GM23338 (cell line): ENCODE measurements at places on chromosomes 7 and 10. TPM values are rescaled to one million over a fixed set of nuclear protein-coding genes. Genes with fewer than 3 reads are reported as not detected.
A peak's percentile ranks its signal among the peaks of the same experiment; 100 is the strongest.

Gene GJD4
- total RNA-seq = 0.35 TPM in 1 of 2 replicates, not detected in the other

Gene OR2A2
- total RNA-seq = not detected in 2 replicates

Gene ZNF503
- total RNA-seq = 0.04 TPM in 1 of 2 replicates, not detected in the other

Gene DPP6
- total RNA-seq = not detected in 2 replicates

Gene ZFAND2A
- total RNA-seq = 14.4 and 15.3 TPM in 2 replicates

GRCh38 chr7:390761-391410, 100.9 kb downstream of the FOXL3 start:
- DNase-seq = no peak

DNA sequence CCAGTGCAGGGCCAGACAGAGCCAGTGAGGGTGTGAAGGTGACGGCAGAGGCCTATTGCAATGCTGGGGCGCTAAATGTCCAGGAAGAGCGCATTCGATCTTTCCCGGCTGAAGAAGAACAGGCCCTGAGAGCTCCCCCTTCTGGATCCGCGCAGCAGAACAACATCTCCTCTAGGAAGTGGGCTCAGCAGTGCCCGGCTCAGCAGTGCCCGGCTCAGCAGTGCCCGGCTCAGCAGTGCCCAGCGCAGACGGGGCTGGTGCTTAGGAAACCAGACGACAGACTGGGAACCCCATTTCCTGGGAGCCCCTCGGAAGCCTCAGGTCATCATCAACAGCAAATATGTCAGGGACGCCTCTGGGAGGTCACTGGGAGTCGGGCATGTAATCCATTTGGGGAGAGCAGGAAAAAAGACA, 4.7 kb upstream of the NOS3 start:
- peak; percentile 91 for DNase-seq

- no peak for DNase-seq
These were observed 303.1 kb downstream of the FZD1 start for GRCh38 chr7:91567081-91568012.

GRCh38 chr10:4643471-4643870, 182.5 kb upstream of the AKR1E2 start:
- no peak for DNase-seq

DNA sequence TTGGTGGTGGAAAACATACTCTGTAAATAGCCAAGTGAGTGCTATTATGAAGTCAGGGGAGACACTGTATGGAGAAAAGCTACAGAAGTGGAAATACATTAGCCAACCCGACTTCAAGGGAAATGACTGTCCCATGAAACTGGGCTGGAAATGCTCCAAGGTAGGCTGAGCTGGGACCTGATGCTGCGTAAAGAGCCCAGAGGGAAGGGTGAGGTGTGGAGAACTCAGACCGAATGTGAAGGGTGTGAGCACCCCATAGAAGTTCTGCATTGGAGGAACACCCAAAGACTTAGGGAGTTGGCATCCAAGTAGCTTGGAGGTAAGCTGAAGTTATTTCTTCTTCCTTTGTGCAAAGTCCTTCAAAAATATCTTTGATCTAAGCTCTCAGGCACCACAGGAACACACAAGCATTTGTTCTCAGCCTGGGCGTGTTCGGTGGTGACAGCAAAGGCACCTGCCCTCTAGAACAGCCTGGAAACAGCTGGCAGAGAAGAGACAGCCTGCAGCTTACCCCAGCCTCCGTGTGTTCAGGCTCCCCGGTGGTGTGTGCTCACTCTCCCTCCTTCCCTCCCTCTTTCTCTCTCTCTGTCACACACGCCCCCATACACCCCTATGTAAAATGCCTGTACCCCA, 19.1 kb upstream of the GJD4 start:
- no peak for DNase-seq

DNA sequence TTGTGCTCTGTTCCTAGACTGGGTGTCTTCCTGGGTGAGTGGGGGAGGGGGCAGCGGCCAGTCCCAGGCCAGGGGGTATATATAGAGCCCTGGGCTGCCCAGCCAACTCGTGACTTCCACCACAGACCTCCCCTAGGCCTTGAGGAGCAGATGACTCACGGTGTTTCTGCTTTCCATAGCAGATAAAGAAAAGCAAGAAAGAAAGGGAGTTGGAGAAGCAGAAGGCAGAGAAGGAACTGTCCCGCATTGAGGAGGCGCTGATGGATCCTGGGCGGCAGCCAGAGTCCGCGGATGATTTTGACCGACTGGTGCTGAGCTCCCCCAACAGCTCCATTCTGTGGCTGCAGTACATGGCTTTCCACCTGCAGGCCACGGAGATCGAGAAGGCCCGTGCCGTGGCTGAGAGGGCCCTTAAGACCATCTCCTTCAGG, 10.1 kb downstream of the CALHM2 start:
- DNase-seq = no peak

DNA sequence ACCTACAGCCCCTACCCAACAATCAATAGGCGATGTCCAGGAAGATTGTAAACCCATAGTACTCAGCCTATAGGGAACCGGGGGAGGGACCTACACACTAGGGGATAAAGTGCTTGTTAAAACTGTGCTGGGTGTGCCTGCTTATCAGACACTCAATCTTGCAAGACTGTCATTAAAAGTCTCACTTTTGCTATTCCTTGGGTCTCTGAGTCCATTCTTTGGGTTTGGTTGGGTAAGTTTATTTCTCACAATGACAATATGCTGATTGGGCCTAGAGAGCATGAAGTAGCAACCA, 45.6 kb downstream of the PTPRE start:
- DNase-seq = no peak

DNA sequence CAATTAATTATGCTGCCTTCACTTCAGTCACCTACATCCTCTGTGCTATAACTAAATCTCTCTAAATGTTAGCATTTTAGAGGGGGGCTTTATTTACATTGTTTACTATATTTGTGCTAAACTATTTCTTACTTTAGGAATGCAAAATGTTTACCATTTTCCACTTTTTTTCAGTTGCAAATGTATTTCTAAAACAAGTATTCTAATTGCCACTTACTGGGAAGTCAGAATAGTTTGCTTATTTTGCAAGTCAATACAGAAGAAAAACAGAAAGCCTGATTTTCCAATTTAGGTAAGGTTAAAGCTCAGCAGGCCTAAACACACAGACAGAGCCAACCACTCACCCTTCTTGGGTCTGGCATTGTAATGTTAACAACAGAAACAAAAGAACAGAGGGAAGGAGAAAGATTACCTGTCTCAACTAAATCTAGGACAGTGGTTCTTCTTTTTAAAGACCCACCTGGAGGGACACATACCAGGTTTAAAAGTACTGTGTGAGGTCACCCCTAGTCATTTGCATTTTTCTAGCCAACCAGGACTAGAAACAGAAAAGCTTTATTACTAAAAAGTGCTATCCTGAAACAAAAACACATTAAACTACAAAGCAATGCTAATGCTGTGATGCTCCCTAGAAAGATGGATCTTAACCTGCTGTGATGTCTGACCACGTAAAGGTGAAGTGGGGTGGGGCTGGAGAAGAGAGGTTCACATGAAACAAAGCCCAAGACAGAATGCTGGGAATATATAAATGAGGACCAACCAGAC, 178.2 kb downstream of the SLC25A13 start:
- peak; percentile 94 for DNase-seq

DNA sequence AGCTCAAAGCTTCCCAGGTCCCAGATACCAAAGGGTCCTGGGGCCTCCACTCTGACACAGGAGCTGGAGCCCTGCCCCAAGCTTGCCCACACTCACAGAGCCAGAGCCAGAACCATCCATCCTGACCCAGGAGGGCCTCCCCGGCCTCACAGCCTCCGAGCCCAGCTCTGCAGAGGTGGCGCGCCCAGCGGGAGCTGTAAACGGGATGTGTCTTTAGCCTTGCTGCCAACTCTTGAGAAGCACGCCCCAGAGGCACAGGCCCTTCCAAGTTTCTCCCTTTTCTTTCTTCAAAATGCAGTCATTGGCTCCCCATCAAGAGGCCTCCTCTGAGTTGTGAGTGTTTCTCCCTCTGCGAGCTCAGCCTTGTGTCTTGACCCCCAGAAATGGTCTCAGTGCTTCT, 75.0 kb downstream of the PDGFA start:
- DNase-seq = no peak

- no peak for DNase-seq
These were observed 62.1 kb upstream of the PRKAR2B start for GRCh38 chr7:106982415-106982814.

GRCh38 chr7:44186736-44187135, 2.5 kb downstream of the GCK start:
- DNase-seq = no peak

DNA sequence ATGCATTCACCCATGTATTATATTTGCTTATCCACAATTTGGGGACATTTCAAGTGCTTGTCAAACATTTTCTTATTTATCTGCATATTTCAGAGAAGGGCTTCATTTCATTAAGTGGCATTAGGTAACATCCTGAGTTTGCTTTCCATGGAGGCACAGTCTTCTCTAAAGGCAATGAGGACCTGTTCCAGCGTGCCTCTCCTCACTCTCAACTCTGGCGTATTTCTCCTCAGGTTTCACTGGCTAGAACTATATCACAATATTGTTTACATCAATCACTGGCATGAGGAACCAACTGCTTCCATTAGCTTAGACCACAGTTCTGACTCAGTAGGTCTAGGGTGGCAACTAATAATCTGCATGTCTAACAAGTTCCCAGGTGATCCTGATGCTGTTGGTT, 177.2 kb downstream of the TAX1BP1 start:
- no peak for DNase-seq

DNA sequence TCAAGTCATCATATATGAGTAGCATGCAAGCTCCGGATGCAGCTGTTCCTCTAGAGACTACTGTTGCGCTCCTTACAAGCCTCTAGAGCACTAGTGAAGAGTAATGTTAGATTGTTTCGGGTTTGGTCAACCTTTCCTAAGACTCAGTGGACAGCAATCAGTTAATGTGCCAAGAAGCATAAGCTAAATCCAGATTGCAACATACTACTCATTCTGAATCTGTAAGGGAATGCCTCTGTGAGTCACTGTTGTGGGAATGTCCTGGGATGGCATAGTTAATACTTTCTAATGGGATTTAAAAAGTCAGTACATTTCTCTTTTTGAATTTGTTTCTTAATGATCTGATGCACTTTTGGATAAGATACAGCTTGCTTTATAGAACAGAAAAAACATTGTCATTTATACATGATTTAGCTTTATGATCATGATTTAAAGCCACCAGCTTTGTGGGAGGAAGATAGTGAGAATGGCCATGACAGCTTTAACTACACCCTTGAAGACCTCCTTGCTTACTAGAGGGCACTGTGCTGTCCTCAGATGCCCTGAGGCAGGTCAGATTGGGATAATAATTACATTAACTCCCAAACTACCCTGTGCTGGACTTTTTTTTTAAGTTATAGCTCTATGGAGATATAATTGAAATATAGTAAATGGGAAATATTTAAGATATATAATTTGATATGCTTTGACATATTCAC, 138.4 kb downstream of the SDK1 start:
- no peak for DNase-seq

DNA sequence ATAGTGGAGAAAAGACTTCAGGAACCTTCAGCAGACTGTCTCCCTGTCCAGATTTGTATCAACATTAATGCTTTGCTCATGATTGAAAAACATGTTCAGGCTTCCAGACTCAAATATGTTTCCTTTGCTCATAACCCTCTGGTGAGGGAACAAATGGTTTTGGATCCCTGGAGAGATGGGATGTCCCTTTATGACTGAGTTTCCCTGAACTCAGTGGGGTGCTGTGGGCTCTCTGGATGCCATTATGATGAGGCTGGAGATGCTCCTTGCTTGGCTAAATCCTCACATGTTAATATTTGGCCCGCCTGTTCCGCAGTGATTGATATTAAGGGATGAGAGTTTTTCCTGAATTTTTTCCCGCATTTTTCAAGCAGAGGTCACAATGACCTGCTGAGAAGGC, 749.4 kb downstream of the SUGCT start:
- no peak for DNase-seq

- DNase-seq = no peak
These were observed 138.1 kb upstream of the CHST15 start for GRCh38 chr10:124231168-124232155.

DNA sequence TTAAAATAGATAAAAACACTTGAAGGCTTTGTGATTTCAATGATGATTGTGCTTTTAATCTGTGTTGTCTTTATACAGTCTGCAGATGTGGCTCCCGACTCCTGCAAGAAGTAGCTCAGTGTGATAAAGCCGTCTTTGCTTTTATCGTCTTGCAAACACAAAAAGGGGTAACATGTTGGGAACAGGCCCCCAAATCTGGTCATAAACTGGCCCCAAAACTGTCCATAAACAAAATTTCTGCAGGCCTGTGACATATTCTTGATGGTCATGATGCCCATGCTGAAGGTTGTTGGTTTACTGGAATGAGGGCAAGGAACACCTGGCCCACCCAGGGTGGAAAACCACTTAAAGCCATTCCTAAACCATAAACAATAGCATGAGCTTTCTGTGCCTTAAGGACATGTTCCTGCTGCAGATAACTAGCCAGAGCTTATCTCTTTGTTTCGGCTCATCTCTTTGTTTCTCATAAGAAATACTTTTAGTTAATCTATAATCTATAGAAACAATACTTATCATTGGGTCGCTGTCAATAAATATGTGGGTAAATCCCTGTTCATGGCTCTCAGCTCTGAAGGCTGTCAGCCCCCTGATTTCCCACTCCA, 14.8 kb upstream of the ZNF485 start:
- DNase-seq = no peak

DNA sequence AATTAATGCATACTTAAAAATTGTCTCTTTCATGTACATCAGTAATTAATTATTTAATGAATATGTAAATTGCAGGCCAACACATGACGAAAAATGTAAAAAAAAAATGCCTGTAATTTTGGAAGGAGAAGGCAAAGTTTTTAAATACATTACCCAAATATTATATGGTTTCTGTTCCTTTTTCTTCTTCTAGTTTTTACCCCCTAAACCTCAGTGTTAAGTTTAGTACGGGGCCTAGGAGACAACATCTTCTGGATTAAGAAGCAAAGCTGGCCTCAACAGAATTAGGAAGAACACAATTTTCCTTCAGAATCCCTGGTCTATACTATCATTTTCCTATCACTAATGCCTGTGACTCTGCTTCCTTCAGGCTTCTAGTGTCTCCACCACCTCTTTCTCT, 459.3 kb upstream of the NRP1 start:
- no peak for DNase-seq

DNA sequence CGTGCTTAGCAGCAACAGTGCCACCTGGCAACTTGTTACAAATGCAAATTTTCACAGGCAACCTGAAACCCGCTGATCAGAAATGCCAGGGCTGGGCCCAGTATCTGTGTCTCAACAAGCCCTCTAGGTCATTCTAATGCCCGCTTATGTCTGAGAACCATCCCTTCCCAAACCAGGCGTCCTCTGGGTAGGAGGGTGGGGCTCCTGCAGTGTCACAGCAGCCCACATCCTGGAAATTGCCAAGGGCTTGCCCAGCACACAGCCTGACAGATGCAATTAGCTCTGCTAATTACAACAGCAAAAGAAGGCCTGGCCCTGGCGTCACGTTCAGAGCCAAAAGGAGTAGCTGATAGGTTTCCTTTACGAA, 15.9 kb downstream of the ITPRIP start:
- DNase-seq = no peak

GRCh38 chr10:60185421-60185820, 204.3 kb downstream of the ANK3 start:
- no peak for DNase-seq

GRCh38 chr10:98758463-98758862, 311.7 kb upstream of the HPS1 start:
- DNase-seq = no peak
